Breast epithelium (tissue), 4 donors: ENCODE measurements at places on chromosomes 13 and 19.

DNA sequence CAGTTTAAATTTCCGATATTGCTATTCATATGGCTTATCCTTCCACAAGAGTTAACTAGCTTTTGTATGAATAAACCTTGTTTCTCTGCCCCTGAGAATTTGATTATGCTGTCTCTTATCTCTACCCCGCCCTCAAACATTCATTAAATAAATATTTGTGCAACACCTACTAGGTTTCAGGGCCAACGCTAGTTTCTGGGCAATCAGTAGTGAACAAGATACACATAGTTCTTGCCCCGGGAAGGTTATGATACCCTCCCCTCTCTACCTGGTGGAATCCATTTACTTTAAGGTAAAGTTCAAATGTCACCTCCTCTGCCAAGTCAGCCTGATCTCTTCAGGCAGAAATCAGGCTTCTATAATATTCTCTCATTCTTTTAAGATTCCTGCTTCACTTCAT is 16.6 kb upstream of the USP12 start:
- no peak for DNase-seq

GRCh38 chr19:56720281-56720680 is 48.7 kb upstream of the ZNF835 start:
- DNase-seq: no peak

DNA sequence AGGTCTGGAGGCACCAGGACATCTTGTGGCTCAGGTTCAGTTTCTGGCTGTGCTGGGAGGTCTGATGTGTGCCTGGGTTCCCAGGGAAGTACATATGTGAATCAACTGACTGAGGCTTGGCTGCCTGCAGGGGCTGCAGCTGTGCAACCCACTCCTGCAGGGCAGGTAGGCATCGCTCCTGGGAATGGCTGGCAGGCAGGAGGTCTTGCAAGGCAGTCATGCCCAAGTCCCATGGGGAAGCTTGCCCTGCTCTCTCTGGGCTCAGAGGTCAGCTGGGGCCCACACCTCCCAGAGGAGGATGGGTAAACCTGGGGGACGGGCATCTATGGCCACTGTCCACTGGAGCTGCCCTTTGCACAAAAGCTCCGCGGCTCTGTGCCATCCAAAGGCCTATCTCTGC is 1141.8 kb downstream of the SLITRK1 start:
- no peak for DNase-seq

- DNase-seq: no peak
Observed at GRCh38 chr19:6610934-6611852, 20.2 kb upstream of the CD70 start.
